ENCODE measurements at places on chromosomes 7 and 10. TPM values are rescaled to one million over a fixed set of nuclear protein-coding genes. Genes with fewer than 3 reads are reported as not detected.

Gene PDGFA
- total RNA-seq: 43.2 TPM

Gene HOXA10
- 1.1 TPM for total RNA-seq

Gene SEPHS1
- 44.0 TPM for total RNA-seq

Gene CFAP46
- 2.4 TPM for total RNA-seq

Gene TCAF2
- 0.72 TPM for total RNA-seq

Gene CALCR
- not detected for total RNA-seq

Gene DPP6
- total RNA-seq: not detected

Gene MRC1
- total RNA-seq: not detected

Gene STEAP1B
- 12.1 TPM for total RNA-seq

Gene ZC3HAV1L
- 9.3 TPM for total RNA-seq

Gene ARMC3
- total RNA-seq: not detected

Gene SUN1
- 96.7 TPM for total RNA-seq

Gene CPEB3
- 0.78 TPM for total RNA-seq

Gene EPHA1
- total RNA-seq: 37.2 TPM

Gene NAT16
- not detected for total RNA-seq

Gene SLK
- 46.2 TPM for total RNA-seq

Gene ASZ1
- not detected for total RNA-seq

Gene NANOS1
- total RNA-seq: 2.6 TPM

Gene PRLHR
- total RNA-seq: not detected

Gene SBDS
- total RNA-seq: 114 TPM

Gene PRSS37
- total RNA-seq: not detected

Gene HTR5A
- total RNA-seq: not detected

Gene SUN3
- total RNA-seq: not detected

Gene SEMA3E
- total RNA-seq: 0.23 TPM

Gene CALN1
- not detected for total RNA-seq

Gene STEAP4
- total RNA-seq: 0.76 TPM

Gene AOAH
- total RNA-seq: not detected

Gene DYDC1
- total RNA-seq: not detected

Gene GIMAP2
- 0.94 TPM for total RNA-seq

Gene TAS2R4
- 0.61 TPM for total RNA-seq

Gene ANKIB1
- total RNA-seq: 27.5 TPM

Gene GCC1
- total RNA-seq: 19.4 TPM

Gene HYAL4
- not detected for total RNA-seq

Gene PGAM2
- not detected for total RNA-seq

Gene DCLRE1A
- total RNA-seq: 5.7 TPM

Gene MYL10
- not detected for total RNA-seq

All from hair follicular keratinocyte (primary cell).